ENCODE measurements at places on chromosomes 1 and 21. TPM values are rescaled to one million over a fixed set of nuclear protein-coding genes. Genes with fewer than 3 reads are reported as not detected.

- DNase-seq = peak; percentile 87
- peaks cover 20% of the 10 kb centered on the region for H3K4me1 ChIP-seq
- H3K4me3 ChIP-seq = peak overlapping the region; percentile 78
- H3K27me3 ChIP-seq = peaks cover 3% of the 10 kb centered on the region
Observed at GRCh38 chr1:203267347-203267846, 37.9 kb upstream of the BTG2 start.

GRCh38 chr1:33586106-33586505 lies 113.7 kb downstream of the ZSCAN20 start:
- no peaks in the 10 kb centered on the region for H3K4me1 ChIP-seq
- no peaks in the 10 kb centered on the region for H3K36me3 ChIP-seq
- no peak for DNase-seq
- H3K27me3 ChIP-seq = peaks cover 11% of the 10 kb centered on the region

- no peaks in the 10 kb centered on the region for H3K27me3 ChIP-seq
- peak; percentile 61 for DNase-seq
- no peaks in the 10 kb centered on the region for H3K36me3 ChIP-seq
- H3K4me3 ChIP-seq = no peak overlapping the region
- no peaks in the 10 kb centered on the region for H3K4me1 ChIP-seq
Observed at GRCh38 chr1:16612332-16613172, 812 bp downstream of the NBPF1 start.

MYBPH gene
- not detected for total RNA-seq

CFAP141 gene
- total RNA-seq = not detected

PLA2G2A gene
- not detected for total RNA-seq

SLAMF9 gene
- total RNA-seq = not detected

All from natural killer cell treated with Interleukin-12 subunit alpha and Interleukin-12 subunit beta and Interleukin-15 and Interleukin-18, amount 100 ng/mL, for 72 hours (primary cell).